ENCODE measurements at places on chromosomes 13 and 19.

- DNase-seq: no peak
Measured at GRCh38 chr19:8702350-8702749, 3.8 kb upstream of the ACTL9 start.

DNA sequence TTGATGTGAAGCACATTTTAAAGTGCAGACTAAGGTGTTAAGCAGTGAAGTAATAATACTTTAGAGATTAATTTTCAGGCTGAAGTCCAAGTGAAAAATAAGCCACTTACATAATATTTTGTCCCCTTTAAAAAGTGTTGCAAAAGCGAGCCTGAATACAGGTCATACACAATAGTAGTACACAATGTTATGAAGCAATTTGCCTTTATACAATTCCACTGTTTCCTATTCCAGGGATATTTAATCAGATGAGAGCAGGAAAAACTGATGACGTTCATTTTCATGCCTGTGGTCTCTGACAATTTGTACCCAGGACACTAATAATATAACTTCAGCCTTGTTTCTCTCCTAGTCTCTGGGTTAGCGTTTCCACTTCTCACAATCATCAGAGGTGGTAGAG is 916.7 kb downstream of the PCDH9 start:
- no peak for DNase-seq

GRCh38 chr13:73324842-73325722 is 266.3 kb downstream of the KLF5 start:
- no peak for DNase-seq

GRCh38 chr13:49840266-49840665 is 47.8 kb upstream of the KPNA3 start:
- no peak for DNase-seq

GRCh38 chr19:17909003-17909732 is 23.6 kb upstream of the CCDC124 start:
- no peak for DNase-seq

- peak; percentile 91 for DNase-seq
Measured at GRCh38 chr19:50203281-50204080, at the start of gene MYH14. Gene MYH14, plus strand, starts transcription at chr19:50203622. Its CDS starts 6,744 bp downstream, at chr19:50210366.

- no peak for DNase-seq
Measured at GRCh38 chr13:51559946-51560735, 24.1 kb upstream of the WDFY2 start.

- no peak for DNase-seq
Measured at GRCh38 chr19:42596391-42597072, 1.8 kb upstream of the CEACAM8 start.

DNA sequence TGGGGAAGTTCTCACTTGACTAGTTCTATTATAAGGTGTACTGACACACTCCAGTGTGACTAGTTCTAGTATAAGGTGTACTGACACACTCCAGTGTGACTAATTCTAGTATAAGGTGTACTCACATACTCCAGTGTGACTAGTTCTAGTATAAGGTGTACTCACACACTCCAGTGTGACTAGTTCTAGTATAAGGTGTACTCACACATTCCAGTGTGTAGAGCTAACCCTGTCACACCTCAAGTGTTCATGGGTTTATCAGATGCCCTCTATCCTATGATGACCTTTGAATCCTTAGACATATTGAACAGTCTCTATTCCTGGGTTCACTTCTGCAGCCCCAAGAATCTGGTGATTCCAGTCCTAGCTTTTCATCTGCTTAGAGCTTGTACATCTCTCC is 54.6 kb upstream of the MYO16 start:
- DNase-seq: no peak

- peak; percentile 68 for DNase-seq
Measured at GRCh38 chr19:35899547-35900214, 659 bp downstream of the NFKBID start.

DNA sequence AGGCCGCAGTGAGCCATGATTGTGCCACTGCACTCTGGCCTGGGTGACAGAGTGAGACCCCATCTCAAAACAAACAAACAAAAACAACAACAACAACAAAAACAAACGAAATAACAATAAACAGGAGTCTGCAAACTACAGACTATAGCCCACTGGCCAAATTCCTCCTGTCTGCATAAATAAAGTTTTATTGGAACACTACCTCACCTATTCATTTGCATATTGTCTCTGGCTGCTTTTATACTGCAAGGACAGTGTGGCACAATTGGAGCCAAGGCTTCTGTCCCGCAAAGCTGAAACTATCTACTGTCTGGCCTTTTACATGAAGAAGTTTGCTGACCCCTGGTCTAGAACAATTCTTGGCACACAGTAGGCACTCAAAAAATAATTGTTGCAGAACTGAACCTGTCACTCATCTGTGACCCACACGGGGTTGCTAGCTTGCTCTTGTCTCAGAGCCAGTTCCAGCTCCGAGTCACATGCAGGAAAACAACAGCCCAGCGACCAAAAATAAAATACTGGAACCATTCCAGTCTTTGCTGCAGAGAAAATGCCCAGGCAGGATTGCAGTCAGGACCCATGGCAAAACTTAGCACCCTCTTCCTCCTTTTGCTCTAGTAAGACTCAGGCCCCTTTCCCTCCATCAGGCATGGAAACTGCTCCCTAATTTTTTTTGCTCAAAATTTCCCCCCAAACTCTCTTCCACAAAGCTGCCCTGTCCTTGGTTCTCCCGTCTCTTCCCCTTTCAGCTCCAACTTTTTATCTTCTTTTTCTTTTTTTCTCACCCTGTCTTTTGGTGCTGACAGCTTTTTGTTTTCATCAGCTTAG is 4.8 kb upstream of the MYH14 start:
- DNase-seq: no peak

DNA sequence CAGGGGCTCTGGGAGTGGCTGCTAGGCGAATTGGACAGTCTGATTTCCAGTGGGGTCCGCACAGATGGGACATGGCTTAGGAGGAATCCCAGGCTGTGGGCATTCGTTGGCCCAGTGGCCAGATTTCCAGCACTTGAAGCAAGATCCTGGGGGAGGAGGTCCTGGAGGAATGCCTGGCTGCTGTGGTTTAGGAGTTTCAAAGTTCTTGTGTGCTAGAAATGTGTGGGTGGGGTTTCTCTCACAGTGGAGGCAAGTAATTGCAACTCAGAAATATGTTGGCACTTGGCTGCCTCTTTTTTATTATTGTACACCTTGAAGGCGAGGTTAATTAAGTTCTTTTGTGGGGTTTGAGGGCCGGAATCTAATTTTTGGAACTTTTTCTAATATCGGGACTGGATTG is 17.1 kb downstream of the IGFL3 start:
- no peak for DNase-seq

Data from DMS153 (cell line).